ENCODE measurements at places on chromosomes 1 and 21.
A peak's percentile ranks its signal among the peaks of the same experiment; 100 is the strongest.

DNA sequence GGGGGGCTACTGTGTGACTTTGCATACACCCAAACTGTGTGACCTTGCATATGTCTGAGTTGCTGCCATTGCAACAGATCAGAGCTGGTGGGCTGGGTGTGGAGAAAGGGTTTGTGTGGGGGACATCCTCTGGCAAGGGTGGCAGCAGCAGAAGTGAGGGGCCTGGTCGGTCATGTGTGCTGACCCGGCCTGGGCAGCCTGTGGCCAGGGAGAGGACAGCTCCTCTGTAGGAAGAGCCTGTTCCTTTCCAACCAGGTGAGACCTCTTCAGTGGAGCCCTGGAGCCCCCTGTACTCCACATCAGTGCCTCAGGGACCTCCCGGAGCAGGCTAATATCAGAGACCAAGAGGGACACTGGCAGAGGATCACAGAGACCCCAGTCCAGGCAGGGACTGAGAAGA lies 8.3 kb downstream of the PCSK9 start:
- no peak for DNase-seq

- peak; percentile 45 for DNase-seq
Measured at GRCh38 chr1:36251794-36252481, 27.7 kb downstream of the THRAP3 start.

GRCh38 chr1:161191971-161192370 lies 6.9 kb downstream of the ADAMTS4 start:
- no peak for DNase-seq

DNA sequence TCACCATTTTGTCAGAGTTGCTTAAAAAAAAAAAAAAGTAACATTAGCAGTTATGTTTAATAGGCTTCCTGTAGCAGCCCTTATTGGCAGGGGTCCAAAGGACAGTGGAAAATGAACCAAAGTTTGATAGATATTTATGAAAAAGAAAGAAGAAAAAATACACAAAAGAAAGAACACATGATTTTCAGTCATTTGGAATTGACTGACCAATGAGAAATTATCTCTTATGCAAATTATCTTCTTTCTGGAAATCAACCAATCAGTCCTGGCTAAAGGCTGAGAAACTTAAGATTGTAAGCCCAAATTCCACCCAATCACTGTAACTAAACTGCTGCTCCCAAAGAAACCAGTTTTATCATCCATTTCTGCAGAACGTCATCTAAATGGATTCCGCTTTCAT lies 282.4 kb downstream of the TM2D1 start:
- no peak for DNase-seq

DNA sequence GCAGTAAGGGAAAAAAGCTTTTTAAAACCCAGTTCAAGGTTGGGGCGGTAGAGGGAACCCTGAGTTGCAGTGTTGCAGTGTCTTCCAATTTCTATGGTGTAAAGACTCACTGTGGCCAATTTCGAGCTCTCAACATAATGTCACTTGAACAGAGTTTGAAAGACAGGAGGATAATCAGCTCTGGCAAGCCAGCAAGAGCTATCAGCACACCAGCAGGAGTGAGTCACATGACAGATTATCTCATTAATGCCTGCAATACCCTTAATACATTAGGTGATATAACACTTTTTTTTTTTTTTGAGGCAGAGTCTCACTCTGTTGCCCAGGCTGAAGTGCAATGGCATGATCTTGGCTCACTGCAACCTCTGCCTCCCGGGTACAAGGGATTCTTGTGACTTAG lies 22.8 kb downstream of the SLC9C2 start:
- DNase-seq = no peak

DNA sequence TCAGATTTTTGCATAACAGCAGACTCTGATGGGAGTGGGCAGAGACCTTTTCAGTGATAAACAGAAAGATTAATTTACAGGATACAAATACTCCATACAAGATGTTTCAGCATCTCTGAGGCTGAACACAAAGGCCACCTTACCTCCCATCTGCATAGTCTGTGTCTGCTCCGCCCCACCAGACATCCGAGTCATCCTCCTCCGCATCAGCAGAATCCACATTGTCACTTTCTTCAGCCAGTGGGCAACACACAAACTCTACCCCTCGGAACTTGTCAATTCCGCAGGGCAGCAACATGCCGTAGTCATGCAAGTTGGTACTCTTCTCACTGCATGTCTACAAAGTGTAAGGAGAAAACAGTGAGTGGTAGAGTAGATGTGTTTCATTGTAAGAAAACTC lies 119.7 kb downstream of the APP start:
- DNase-seq = no peak

DNA sequence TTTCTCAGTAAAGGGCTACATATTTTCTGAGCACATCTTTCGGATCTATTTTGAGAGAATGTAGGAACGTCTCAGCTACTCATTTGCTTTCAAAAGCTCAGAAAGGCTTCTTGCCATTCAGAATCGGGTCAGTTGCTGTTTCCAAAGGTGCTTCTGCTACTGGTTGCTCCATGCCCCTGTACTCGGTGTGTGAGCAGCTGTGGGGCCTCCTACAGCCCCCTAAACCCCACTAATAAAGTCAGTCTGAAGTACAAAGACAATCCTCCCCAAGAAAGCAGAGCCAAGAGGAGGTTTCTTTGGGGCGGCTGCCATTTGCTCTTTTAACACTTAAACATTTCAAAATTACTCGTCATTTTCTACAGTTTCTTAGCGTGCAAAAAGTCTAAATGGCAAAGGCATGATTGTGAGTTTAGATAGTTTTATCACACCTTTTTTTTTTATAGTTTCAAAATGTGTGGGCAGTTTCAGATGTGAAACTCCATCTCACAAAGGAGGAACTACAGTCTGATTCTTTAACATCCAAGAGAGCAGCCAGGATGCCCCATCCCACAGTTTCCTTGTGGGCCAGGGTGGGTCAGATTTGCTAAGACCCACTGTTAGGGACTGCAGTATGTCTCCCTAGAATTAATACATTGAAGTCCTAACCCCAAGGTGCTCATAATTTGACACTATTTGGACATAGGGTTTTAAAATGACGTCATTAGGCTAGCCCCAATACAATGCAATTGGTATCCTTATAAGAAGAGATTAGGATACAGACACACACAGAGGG lies 4.1 kb downstream of the RUNX1 start:
- DNase-seq = no peak

DNA sequence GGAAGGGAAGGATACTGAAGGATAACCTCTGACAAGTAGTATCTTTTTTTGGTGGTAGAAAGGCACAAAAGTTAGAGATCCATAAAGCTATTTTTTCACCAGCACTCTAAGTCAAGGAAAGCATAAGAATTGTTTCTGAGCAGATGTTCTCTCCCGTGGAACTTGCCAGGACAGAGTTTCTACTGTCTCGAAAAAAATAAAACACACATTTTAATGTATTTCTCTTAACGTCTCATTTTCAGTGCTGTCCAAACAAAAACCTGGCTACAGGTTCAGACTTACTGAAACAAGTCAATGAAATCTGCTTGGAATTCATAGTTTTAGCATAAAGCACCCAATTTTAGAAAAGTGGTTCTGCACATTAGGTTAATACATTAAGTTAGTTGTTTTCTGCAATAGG lies 338.3 kb downstream of the LTN1 start:
- DNase-seq = no peak

DNA sequence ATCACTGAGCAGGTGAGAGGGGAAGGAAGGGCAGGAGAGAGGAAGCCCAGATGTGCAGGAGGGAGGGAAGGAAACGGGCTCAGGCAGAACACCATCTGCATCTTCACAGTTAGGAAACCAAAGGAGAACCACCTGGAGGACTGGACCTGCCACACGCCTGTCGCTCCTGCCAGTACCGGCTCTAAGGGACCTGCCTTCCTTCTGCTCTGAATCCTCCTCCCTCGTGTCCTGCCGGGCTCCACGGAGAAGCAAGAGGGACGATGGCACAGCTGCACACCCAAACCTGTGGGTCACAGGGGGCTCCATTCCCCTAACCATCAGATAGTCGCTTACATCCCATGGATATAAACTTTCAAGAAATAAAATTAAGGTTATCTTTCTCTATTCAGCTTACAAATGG lies 56.1 kb downstream of the TOR1AIP2 start:
- DNase-seq = no peak
